ENCODE measurements at places on chromosomes 5 and 9. TPM values are rescaled to one million over a fixed set of nuclear protein-coding genes. Genes with fewer than 3 reads are reported as not detected.

Gene FRMPD1
- not detected for total RNA-seq

Gene QRFP
- total RNA-seq = not detected

Gene CTXN3
- not detected for total RNA-seq

Gene EIF4E1B
- total RNA-seq = not detected

Gene ATOX1
- 13.3 TPM for total RNA-seq

Gene CDC25C
- not detected for total RNA-seq

Gene ELAVL2
- not detected for total RNA-seq

Gene ENTPD2
- not detected for total RNA-seq

Gene RXRA
- 8.4 TPM for total RNA-seq

Gene SLC34A3
- total RNA-seq = not detected

Gene BNC2
- total RNA-seq = not detected

Gene DMRT3
- not detected for total RNA-seq

Gene OR13C5
- not detected for total RNA-seq

Data from CD4-positive, alpha-beta T cell (primary cell).